ENCODE measurements at places on chromosomes 13 and 19.

DNA sequence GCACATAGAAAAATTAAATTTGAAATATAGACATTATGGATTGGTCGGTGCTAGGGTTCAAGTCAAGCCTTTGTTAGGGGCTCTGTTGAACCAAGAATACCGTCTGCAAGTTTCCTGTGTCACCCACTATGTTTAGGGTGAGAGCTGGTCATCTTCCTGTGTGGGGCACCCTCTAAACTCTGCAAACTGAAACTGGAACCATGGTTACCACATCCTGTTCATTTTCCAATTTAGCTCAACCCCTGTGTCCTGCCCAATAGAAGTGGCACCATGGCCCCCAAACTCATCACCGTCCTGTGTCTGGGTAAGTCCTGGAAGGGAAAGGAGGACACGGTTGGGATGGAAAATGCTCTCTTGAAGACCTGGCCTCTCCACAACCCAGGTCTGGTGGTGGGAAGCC, 29.9 kb downstream of the LAIR2 start:
- peak; percentile 3 for DNase-seq

GRCh38 chr13:113938716-113939115, 35.2 kb downstream of the C13orf46 start:
- DNase-seq, result no peak

GRCh38 chr13:24220086-24220703, 59.7 kb downstream of the SPATA13 start:
- DNase-seq, result peak; percentile 21

- DNase-seq, result no peak
Observed at GRCh38 chr13:91162589-91162988, 184.9 kb upstream of the MIR17HG start.

- DNase-seq, result no peak
Observed at GRCh38 chr19:291561-292280, 518 bp upstream of the PLPP2 start.

GRCh38 chr19:45901912-45902650, at the start of gene MYPOP:
Gene MYPOP, minus strand, starts transcription at chr19:45902613. Its CDS starts 840 bp downstream, at chr19:45901773.
- no peak for DNase-seq

DNA sequence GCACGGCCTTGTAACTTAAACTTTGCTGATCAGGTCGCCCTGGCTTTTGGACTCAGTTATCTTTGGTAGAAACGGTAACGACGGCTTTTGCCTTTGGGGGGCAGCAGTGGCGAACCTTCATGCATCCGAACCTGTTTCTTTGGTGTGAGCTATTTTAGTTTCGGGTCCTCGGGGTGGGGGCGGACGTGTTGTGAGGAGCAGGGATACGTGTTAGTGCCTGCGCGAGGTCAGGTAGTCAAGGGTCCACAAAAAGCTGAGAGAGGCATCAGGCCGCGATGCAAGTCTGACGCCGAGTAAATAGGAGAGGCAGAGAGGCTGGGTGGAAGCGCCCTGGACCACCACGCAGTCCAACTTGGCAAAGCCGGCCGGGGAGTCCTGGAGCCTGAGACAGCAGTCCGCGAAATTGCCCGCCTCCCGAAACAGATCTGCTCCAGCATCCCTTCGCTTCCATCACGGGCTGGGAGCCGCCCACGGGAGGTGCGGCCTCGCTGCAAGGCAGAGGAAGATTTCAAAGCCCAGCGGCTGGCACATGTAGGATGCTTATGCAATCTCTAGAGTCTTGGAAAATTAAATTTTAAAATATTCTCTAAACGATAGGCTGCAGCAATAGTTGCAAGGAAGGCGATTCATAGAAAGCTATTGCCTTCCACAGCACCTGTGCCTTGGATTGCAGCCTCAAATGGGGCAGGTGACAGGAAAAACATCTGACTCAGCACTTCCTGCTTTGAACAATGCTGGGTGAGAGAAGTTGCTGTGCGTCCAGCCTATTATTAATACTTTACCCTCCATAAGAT, 4.6 kb upstream of the TPP2 start:
- DNase-seq, result peak; percentile 83

GRCh38 chr13:104206450-104207044, 1140.3 kb upstream of the SLC10A2 start:
- DNase-seq, result no peak

DNA sequence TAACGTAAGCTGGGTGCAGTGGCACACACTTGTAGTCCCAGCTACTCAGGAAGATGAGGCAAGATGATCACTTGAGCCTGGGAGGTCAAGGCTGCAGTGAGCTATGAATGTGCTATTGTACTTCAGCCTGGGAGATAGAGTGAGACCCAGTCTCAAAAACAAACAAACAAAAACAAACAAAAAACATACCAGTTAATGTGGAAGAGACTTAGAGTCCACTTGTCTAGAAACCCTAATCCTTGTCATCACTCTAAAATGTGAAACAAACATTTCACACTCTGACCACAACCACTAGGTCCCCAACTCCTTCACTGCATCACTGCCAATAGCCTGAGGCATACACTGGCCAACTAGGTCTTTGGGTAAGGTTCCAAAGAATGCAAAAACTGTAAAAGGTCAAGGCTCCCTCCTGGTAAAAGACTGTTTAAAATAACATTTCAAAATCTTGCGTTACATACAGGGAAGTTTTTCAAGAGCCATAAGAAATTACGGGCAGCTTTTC, 28.6 kb upstream of the CYP2B6 start:
- no peak for DNase-seq

GRCh38 chr19:16612636-16613035, 15.4 kb downstream of the MED26 start:
- DNase-seq, result no peak

GRCh38 chr13:94966422-94966955, 254.1 kb upstream of the SOX21 start:
- no peak for DNase-seq

DNA sequence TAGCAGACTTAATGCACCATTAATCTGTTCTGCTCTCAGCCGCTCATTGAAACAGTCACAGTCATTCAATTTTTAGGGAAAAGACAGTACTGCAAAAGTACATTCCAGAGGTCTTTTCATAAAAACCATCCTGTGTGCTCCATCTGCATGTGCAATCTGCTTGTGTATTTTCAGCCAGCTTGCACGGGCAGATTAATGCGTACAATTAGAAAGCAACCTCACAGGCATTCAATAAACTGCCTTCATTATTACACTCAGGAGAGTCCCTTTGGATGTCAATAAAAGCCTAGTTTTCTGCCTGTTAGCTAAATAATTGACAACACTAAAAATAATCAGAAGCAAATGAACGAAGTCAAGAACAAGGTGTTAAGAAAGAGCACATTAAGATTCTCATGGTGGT, 41.9 kb downstream of the EPSTI1 start:
- no peak for DNase-seq

- DNase-seq, result no peak
Observed at GRCh38 chr13:76350399-76350798, 535.8 kb downstream of the KCTD12 start.

DNA sequence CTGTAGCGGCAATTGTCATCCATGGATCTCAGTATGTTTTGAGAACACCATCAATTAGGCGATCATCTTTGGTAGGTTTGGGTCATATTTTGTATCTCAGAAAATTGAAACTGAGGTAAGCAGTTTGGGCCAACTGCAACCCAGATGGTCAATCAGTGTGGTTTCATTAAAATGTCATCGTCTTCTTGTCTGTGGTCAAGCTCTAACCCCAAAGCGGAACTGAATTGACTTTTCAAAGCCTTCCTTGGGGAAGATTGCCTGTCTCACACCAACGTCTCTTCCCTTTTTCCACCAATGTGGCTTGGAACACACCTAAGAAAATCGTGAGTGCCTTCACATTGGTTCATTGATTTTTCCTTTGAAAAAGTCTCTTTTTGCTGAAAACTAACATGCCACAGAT, 56.3 kb upstream of the UBAC2 start:
- DNase-seq, result no peak

DNA sequence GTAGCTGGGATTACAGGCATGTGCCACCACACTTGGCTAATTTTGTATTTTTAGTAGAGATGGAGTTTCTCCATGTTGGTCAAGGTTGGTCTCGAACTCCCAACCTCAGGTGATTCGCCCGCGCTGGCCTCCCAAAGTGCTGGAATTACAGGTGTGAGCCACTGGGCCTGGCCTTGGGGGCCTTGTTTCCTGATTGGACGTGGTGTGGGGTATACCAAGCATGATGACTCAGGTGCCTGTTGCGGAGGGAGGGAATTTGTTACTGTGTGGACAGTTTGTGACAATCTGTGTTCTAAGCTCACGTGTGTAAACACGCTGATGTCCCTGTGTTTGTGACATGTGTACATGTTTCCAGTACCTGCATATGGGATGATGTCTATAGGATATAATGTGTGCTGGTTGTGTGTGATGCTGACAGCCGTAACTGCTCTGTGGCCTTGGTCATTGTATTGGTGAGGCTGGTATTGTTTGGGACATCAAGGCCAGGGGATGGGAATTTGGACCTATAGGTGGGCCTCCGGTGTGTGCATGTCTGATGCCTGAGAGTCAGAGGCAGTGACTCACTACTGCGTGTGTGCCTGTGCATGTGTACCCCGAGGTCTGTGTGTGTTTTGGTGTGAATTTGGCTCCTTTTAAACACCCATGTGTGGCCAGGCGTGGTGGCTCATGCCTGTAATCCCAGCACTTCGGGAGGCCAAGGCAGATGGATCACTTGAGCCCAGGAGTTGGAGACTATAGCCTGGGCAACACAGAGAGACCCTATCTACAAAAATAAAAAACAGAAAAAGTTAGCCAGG, 1.6 kb upstream of the EGLN2 start:
- DNase-seq, result no peak

DNA sequence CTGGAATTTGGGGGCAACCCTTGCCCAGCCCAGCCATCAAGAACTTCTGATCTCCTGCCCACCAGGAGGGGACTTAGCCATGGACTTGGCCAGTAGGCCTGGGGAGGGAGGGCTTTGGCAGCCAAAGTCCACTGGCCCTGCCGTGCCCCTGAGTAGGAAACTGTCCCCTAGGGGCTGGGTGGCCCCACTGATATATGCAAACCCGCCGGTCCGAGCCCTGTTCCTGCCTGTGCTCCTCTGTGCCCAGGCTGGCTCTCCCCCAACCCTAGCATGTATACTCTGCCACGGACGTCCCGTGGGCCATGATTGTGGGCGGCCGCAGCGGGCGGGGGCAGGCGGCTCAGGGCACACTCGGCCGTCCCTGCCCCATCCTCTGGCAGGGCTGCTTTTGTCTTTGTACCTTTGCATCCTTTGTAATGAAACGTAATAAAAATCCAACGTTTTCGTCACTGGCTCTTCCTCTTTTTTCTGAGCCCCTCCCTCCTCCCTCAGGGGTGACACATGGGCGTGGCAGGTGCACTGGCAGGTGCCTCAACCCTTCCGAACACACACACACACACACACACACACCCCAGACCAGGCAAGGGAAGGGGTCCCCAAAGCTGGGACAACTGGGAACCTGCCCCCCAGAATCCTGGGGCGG, 9.1 kb downstream of the COMP start:
- no peak for DNase-seq

DNA sequence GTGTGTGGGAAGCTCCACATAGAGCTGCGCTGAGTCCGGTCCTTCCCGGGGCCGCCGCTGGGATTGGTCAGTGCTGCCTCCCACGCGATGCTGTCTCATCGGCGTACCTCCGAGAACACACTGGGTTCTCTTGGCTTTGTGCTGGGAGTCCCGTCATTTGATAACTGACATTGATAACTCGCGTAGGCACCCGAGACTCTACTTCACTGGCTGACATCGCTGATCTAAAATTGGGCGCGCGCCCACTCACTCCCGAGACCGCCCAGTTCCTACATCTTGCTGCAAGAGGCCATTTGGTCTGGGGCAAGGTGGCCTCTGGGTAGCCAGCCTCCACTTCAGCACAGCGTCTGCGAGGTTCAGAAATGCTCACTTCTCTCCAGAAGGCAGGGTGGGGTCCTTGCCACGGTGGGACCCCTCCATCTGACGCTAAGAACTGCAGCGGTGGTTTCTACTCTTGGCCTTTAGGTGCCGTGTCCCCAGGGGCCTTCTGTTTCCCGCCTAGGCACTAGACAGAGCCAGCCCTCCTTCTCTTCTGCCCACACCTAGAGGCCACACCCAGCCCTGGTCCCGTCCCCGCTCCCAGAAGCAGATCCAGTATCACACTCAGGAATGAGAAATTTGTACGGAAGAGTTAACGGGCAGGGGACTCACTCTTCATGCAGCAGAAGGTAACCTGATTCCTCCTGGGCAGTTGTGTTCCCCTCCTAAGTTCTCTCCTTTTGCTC, 40.7 kb upstream of the ATP11A start:
- DNase-seq, result no peak

- no peak for DNase-seq
Observed at GRCh38 chr13:50071379-50071778, 56.1 kb downstream of the KCNRG start.

DNA sequence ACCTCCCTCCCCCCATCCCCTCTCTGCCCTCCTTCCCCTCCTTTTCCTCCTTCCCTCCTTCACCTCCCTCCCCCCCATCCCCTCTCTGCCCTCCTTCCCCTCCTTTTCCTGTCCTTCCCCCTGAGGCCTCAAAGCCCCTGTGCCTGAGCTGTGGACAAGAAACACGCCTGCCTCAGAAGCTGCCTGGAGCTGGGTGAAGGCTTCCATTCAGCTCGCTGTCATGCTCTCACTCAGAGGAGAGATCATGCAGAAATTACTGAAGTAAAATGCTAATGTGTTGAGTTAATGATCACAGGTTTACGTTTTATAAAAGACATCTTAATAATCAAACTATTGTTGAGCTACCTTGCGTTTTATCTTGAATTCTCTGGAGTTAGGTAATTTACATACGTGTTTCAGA, 114.5 kb downstream of the ATP11A start:
- no peak for DNase-seq

- no peak for DNase-seq
Observed at GRCh38 chr19:41064974-41065569, 23.2 kb upstream of the CYP2A13 start.

GRCh38 chr19:4043401-4043800, 23.3 kb downstream of the ZBTB7A start:
- no peak for DNase-seq

- no peak for DNase-seq
Observed at GRCh38 chr19:1826557-1827521, 14.8 kb upstream of the ATP8B3 start.

DNA sequence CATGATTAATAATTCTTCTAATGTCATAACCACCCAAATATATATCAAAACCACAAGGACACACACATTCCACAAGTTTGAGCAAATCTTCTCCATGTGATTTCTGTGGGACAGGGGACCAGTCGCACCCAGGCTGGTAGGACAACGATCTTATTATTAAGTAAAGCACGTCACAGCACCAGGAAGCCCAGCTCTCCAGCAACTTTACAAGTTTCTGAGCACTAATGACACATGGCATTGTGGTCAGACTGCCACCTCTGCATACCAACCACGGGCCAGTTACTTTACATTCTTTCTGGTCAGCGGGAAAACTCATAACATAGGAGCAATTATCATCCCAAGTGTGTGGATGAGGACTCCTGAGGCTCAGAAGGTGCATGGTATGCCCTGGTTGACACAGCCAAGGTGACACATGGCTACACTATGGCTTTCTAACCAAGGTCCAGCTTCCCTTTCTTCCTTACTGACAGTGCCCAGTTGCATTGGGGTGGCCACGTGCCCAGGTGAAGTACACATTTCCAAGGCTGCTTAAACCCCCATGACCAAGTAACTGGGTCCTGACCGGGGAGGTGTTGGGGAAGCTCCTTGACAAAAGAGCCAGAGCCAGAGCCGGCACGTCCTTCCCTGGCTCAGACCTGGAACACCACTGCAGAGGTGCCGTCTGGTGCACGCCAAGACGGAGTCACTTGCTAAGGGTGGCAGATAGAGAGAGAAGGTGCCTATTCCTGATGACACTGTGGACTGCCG, 27.4 kb downstream of the LATS2 start:
- no peak for DNase-seq

GRCh38 chr19:3950871-3951861, 18.3 kb downstream of the NMRK2 start:
- DNase-seq, result no peak

GRCh38 chr13:42696191-42696590, 85.2 kb upstream of the FAM216B start:
- no peak for DNase-seq

Data from C1 segment of cervical spinal cord (tissue), 14 donors.